ENCODE measurements at places on chromosomes 7 and 10.

GRCh38 chr10:121457729-121458128, 140.5 kb downstream of the FGFR2 start:
- no peak for DNase-seq

GRCh38 chr10:91313796-91314485, 93.5 kb downstream of the PCGF5 start:
- no peak for DNase-seq

DNA sequence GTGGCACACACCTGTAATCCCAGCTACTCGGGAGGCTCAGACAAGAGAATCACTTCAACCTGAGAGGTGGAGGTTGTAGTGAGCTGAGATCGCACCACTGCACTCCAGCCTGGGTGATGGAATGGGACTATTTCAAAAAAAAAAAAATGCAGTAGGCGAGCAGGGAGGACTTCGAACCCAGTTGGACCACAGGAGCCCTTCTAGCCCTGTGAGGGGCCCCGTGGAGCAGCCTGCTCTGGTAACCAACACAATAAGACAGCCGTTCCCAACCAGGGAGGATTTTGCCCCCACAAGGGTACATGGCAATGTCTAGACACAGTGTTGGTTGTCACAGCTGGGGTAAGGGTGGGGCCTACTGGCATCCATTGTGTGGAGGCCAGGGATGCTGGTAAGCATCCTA, 63.9 kb upstream of the BTBD16 start:
- no peak for DNase-seq

GRCh38 chr10:109945473-109946177, 22.3 kb upstream of the XPNPEP1 start:
- no peak for DNase-seq

GRCh38 chr7:129646369-129647021, 35.0 kb downstream of the NRF1 start:
- DNase-seq = no peak

DNA sequence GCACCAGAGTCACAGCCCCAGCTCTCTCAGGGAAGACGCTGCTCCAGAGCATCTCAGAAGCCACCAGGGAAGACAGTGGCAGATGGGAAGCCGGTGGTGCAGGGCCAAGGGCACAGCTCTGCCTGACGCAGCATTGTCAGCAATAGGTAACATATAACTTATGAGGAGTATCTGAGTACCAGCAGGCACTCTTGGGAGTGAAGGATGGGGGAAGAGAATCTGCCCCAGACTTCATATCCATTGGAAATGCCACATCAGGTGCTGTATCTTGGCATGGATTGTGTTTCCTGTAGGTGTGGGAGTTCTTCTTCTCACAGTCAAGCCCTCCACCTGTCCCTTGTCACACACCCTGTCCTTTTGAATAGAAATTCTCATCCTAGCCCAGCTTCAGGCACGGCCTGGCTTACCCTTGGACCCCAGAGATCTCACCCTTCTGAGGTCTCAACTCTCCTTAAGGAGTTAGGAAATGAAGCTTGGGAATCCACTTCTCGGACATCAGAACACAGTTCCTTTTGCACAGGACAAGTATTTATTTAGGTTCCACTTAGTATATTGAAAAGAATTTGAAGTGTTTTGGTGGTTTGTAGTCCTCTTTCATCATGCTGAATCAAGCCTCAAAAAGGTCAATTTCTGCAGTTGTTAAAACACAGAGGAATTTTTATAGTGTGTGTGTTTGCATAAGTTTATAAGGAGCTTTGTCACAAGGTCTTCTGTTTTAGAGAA, 9.9 kb downstream of the EPDR1 start:
- no peak for DNase-seq

- no peak for DNase-seq
Measured at GRCh38 chr10:83252169-83252568, 887.1 kb upstream of the GHITM start.

DNA sequence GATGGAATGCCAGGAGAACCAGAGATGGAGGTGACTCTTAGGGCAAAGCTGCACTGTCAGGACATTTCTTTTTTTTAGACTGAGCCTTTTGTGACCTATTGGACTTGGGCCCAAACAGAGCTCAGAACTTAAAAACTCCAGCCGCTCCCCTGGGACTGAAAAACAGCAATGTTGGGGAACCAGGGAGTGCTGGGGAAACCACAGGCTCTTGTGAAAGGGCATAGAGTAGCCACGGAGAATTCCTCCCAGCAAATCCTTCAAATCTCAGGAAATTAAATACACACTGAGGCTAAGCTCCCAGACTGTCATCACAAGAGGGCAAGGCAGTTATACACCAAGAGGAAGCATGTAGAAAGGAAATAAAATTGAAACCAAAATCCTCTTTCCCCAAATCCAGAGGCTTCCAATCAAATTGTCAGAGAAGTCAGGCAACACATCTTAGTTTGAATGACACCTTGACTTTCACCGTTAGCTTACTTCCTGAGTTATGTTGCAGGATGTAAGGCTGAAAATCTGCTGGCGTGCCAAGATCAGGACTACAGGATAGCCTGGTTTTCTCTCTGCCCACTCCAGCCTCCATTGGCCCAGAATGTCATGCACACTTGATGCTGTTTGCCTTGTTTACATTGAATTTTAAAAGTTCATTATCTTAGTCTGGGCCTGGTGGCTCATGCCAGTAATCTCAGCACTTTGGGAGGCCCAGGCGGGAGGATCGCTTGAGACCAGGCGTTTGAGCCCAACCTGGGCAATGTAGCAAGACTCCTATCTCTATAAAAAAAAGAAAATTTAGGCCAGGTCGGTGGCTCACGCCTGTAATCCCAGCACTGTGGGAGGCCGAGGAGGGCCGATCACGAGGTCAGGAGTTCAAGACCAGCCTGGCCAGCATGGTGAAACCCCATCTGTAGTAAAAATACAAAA, 2.6 kb upstream of the RFC2 start:
- DNase-seq = no peak

- DNase-seq = no peak
Measured at GRCh38 chr10:28317760-28318159, 14.9 kb upstream of the MPP7 start.

GRCh38 chr7:149071641-149072437, 18.7 kb downstream of the ZNF786 start:
- peak; percentile 27 for DNase-seq

DNA sequence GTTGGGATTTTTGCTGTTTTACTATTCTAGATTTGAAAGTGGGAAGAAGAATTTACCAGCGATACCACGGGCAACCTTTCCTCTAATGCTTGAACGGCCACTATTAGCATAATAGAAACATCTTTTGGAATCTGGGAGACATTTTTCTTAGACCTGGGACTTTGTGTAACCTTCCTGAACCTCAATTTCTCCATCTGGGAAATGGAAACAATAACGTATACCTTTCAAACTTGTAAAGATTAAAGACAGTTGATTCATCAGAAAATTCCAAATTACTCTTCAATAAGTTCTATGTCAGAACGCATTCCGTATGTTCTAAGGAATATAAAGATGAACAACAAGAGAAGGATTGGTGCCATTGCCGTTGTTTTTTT, 453 bp upstream of the RNLS start:
- no peak for DNase-seq

GRCh38 chr7:129343099-129343700, 91.0 kb upstream of the STRIP2 start:
- no peak for DNase-seq

GRCh38 chr10:88262591-88263234, 320.4 kb downstream of the RNLS start:
- no peak for DNase-seq

DNA sequence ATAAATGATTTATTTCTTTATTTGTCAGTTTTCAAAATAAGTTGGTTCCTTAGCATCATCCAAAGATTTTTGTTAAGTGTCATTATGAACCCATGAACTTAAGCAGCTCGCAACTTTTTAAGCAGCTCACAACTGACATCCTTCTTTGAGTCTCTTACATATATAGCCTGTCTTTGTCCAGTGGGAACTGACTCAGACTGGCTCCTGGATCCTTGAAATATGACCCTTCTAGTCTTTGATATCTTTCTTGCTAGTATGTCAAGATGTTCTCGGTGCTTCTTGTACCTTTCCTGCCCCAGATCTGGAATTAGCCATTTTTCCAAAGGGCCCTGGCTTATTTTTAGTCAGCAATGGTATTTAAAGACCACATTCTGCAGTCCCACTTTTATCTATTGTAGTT, 53.9 kb upstream of the ARID5B start:
- DNase-seq = no peak

- no peak for DNase-seq
Measured at GRCh38 chr10:112361951-112362751, 11.8 kb upstream of the ACSL5 start.

DNA sequence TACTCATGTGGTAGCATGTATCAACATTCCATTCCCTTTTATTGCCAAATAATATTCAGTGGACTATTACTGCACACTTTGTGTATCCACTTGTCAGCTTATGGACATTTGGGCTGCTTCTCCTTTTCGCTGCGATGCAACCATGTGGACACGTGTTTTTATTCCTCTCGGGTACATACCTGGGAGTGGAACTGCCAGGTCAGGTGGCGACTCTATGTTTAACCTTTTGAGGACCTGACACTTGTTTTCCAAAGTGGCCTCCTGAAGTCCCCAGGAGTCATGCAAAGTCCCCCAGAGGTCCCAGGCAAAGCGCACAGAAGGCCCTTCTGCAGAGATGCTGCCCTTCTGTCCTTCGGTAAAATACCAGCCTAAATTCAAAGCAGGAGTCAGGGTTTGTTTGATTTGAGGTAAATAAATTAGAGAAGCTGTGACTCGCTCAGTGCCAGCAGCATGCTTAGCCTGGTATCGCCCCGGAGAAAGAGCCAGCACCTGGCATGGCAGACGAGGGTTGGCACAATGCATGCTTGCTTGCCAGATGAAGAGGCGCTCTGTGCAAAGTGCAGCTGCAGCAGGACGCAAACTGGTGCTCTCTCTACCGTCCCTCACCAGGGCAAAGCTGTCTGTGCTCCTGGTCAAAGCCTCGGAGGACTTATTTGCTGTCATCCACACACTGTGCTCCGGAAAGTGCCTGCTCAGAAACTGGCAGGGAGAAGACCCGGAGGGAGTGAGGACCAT, 37.8 kb downstream of the HIPK2 start:
- DNase-seq = no peak

DNA sequence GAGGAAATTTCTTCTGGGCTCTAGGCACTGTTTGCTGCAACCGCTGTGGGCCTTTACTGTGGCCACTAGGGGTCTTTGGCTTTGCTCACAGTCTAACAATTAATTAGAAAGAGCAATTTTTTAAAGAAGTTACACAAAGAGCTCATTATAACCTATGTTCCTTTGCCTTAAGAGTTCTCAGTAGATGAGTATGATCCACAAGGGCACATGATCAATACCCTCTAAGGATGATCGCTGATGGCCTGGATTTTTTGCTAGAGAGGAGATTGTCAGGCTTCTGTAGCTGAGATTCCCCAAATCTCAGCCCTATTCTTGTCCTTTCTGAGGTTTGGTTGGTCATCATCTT, 80.8 kb upstream of the RHOBTB1 start:
- DNase-seq = no peak

- peak; percentile 84 for DNase-seq
Measured at GRCh38 chr7:151232091-151232916, at the start of gene CHPF2. Gene CHPF2 (plus strand): TSS chr7:151232483. CDS start chr7:151234012, 1,529 bp downstream.

- no peak for DNase-seq
Measured at GRCh38 chr10:124864421-124865193, 63.0 kb downstream of the ABRAXAS2 start.

GRCh38 chr7:6502886-6503285, 48.4 kb downstream of the GRID2IP start:
- DNase-seq = no peak

GRCh38 chr7:133563251-133563650, 310.4 kb downstream of the EXOC4 start:
- DNase-seq = no peak

DNA sequence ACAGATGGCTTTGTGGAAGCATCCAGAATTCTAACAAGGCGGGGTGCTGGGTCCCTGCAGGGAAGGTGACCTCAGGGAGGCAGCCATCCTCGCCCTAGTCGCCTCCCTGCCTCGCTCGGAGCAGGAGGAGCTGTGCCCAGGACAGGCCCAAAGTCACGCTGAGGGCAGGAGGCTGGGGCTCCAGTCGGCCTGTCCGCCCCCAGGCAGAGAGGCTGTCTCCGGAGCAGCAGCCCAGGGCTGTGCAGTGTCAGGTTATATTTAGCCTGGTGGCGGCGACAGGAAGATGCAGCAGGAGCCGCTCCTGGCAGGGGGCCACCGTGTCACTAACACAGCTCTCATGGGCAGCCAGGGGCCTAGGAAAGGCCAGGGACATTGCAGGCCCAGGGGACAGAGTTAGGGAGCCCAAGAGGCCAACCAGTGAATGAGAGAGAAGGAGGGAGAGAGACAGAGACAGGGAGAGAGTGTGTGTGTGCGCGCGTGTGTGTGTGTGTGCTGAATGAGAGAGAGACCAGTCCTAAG, 13.5 kb downstream of the KCNH2 start:
- no peak for DNase-seq

GRCh38 chr10:73991884-73992245, 6.1 kb upstream of the VCL start:
- peak; percentile 62 for DNase-seq

DNA sequence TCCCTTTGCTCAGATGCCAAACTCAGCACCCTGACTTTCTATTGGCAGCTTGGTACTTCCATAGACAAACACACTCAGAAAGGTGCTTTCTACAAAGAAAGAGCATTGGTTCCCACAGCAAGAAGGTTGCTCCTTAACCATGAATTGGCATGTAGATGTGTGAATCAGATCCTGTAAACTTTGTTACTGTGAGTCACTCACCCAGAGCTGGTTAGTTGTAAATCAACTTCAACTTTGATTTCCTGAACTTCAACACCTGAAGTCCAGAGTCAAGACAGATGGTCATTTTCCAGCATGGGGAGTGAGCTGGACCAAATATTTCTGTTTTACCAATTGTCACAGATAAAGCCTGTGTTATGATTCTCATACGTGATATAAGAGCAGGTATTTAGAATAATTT, 797.2 kb downstream of the TNS3 start:
- DNase-seq = no peak

GRCh38 chr7:117896339-117896738, 23.1 kb upstream of the CTTNBP2 start:
- DNase-seq = no peak

DNA sequence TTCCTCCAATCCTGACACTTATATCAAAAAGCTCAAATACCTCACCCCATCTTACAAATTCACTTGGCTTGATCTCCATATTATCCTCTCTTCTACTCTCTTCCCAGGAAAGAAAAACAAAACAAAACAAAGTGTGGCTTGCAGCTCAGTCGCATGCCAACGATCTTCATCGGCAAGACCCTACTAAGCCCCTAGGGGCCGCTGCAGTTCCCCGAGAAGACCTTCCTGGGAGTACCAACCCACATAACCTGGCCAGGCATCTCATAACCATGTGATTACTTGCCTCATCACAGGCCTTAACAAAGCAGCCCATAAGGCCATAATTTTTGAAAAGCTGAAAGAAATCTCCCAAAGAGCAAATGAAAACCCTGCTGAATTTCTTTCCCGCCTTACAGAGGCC, 103.7 kb downstream of the ZNF92 start:
- no peak for DNase-seq

GRCh38 chr10:75613685-75614504, 182.5 kb downstream of the LRMDA start:
- DNase-seq = no peak
